ENCODE measurements at places on chromosomes 7 and 10.

DNA sequence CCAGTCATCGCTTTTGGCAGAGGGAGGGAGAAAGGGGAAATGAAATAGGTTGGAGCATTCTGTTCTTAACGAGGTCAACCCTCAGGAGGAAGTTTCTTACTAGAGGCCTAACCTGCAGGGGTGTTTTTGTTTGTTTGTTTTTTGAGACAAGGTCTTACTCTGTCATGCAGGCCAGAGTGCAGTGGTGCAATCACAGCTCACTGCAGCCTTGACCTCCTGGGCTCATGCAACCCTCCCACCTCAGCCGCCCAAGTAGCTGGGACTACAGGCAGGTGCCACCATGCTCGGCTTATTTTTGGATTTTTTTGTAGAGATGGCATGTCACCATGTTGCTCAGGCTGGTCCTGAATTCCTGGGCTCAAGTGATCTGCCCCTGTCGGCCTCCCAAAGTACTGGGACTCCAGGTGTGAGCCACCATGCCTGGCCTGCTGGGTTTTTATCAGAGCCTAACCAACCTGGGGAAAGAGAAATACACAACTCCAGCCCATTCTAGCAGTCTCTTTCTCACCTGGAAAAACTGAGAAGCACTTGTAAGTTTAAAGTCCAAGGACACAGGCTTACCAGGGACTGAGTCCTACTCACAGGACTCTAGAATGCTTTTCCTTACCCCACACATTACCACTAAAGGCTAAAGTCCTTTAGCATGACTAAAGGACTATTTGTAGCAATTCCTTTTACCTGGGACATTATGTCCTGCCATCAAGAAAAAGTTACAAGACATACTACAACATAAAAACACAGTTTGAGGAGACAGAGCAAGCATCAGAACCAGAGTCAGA lies 101.0 kb upstream of the EGFR start:
- DNase-seq = no peak

DNA sequence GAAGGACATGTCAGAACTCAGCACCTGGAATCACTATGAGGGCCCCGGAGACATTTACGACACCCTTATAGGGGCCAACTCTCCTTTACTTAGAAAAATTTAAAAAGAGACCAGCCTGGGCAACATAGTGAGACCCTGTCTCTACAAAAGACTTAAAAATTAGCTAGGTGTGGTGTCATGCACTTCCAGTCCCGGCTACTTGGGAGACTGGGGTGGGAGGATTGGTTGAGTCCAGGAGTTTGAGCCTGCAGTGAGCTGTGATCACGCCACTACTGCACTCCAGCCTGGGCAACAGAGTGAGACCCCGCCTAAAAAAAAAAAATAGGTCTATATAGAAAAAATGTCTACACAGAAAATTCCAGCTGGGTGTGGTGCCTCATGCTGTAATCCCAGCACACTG lies 7.5 kb upstream of the CYTH3 start:
- DNase-seq = no peak

GRCh38 chr7:139808427-139808826 lies 20.6 kb upstream of the TBXAS1 start:
- no peak for DNase-seq

DNA sequence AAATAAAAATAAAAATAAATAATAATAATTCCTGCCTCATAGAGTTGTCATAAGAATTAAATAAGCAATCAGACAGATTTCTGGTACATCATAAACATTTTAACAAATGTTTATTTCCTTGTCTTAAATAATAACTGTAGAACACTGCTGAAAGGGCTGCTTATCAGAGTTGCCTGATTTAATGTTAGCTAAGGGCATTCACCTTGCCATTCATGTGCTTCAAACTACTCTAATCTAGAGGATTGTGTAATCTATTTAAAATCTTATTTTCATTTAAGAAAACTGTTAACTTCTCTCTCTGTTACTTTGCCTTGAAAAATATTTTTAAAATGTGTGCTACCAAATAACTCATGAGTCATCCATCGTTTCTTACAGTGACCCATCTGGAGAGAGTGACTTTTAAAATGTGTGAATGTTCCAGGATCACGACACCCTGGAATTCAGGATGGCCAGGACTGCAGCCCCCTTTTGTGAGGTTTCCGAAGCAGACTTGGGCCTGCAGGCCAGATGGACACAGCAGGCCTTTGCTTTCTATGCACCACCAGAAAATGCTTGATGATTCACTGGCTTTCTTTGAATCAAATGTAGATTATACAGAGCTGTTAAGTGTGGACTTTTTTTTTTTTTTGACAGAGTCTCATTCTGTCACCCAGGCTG lies 109.1 kb upstream of the TNS3 start:
- peak; percentile 68 for DNase-seq

GRCh38 chr7:134140889-134141867 lies 14.0 kb downstream of the LRGUK start:
- no peak for DNase-seq

DNA sequence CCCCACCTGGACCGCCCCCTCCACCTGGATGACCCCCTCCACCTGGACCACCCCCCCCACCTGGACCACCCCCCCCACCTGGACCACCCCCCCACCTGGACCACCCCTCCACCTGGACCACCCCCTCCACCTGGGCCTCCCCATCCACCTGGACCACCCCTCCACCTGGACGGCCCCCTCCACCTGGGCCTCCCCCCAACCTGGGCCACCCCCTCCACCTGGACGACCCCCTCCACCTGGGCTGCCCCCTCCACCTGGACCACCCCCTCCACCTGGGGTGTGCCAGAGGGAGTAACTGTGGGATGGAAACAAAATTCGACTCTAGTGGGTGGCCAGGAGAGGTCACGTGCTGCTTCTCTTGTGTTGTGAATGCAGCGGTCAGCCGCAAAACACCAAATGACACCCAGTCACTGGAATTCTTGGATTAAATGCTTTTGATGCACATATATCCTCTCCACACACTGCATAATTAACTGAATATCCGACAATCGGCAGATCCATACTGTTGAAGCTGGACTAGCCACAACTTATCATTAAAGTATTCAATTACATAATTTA lies 316.7 kb downstream of the PTPRN2 start:
- no peak for DNase-seq

- DNase-seq = no peak
Measured at GRCh38 chr7:111057066-111057465, 33.9 kb upstream of the LRRN3 start.

- DNase-seq = no peak
Measured at GRCh38 chr7:118311121-118311836, 86.8 kb downstream of the ANKRD7 start.

- DNase-seq = no peak
Measured at GRCh38 chr7:135275971-135276580, 42.4 kb downstream of the STRA8 start.

Data from fibroblast of skin of left quadriceps (primary cell).